Sciatic nerve (tissue), 2 donors: ENCODE measurements at places on chromosomes 13 and 19.

DNA sequence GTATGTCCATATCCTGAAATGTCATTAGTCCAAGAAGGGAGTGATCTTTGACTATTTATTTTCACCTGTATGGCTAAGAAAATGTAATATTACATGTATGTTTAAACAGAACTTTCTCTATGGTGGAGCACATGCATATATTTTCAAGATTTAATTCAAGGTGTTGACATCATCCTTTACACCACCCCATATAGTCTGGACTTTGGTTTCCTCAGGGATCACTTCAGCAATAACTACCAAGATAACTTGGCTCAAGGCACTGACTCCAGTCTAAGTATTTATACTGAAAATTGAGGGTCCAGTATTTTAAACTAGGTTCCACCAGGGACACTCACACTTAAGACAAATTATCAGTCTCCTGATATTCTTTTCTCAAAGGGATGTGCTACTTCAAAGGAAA, 660.6 kb downstream of the EFNB2 start:
- no peak for DNase-seq

DNA sequence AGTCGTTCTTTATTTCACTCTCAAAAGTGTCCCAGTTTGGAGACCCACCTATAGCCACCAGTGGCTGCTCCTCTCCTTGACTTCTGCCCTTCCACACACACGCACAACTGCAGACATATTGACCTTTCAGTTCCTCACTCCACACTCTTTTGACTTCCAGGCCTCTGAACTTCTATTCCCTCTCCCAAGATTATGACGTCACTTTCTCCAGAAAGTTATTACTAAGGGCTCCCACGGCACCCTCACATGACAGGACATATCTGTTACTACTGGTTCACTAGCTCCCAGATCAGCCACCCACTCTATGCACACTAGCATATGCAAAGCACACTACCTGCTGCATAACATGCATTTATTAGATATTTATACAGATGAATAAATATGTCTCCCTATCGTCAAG, 45.9 kb downstream of the XPO4 start:
- no peak for DNase-seq

DNA sequence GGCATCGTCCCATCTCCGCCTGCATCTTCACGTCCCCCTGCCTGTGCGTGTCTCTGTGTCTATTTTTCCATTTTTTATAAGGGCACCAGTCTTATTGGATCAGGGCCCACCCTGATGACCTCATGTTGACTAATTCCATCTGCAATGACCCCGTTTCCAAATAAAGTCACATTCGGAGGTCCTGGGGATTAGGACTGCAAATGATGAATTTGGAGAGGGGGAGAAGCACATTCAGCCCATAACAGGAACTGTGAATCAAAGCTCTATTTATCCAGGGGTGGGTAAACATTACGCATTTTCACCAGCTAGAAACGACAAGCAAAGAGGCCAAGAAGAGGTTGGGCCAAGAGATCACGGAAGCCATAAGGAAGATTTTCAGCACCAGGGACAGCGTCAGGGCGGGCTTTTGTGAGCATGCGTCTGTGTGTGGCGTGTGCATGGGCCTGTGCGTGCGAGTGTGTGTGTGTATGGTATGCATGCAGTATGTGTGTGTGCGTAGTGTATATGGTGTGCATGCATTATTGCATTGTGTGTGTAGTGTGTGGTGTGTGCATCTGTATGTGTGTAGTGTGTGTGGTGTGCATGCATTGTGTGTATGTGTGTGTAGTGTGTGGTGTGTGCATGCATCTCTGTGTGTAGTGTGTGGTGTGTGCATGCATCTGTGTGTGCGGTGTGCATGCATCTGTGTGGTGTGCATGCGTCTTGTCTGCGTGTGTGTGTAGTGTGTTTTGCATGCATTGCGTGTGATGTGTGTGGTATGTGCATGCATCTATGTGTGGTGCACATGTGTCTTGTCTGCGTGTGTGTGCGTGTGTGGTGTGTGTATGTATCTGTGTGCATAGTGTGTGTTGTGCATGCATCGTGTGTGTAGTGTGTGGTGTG, 19.6 kb downstream of the CELF5 start:
- DNase-seq = no peak

DNA sequence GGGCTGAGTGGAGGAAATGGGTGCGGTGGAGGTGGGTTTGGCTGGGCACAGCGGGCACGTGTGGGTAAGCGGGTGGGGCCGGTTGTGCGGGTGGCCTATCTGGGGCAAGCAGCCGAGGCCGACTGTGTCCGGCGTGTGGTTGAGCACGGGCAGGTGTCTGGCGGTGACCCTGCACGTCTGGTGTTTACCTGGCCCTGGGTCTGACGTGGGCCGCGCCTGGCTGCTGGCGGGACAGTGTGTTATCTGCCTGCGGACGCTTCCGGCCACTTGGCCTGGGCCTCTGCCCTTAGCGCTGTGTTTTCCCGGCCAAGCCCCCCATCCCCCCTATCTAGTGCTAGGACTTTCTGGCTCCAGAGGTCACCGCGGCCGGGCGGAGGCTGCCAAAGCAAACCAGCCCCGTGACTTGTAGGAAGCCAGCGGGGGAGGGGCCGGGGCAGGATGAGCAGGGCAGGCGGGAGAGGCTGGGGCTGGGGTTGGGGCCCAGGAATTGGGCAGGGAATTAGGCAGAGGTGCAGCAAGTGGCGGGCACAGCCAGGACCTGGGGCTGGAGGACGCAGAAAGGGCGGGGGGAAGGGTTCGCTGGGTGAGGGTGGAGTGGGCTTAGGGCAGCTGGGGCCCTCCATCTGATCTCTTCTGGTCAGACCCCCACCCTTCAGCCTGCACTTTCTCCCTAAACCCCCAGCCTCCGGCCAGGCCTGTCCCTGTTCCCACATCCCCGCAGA, 534 bp upstream of the HPN start:
- peak; percentile 92 for DNase-seq

- no peak for DNase-seq
Observed at GRCh38 chr13:39133781-39134180, 95.5 kb downstream of the NHLRC3 start.
